ENCODE measurements at places on chromosomes 3 and 15. TPM values are rescaled to one million over a fixed set of nuclear protein-coding genes. Genes with fewer than 3 reads are reported as not detected.

RBSN gene
- 11.1 TPM for polyA plus RNA-seq

- H3K4me3 ChIP-seq, result no peak overlapping the region
- H3K27ac ChIP-seq, result no peak overlapping the region
- H3K27me3 ChIP-seq, result peaks cover 2% of the 10 kb centered on the region
- peaks cover 5% of the 10 kb centered on the region for H3K36me3 ChIP-seq
- H3K4me1 ChIP-seq, result peaks cover 42% of the 10 kb centered on the region
Measured at GRCh38 chr15:99719096-99719541, 14.1 kb downstream of the LYSMD4 start.

LTF gene
- polyA plus RNA-seq, result not detected

CCDC51 gene
- polyA plus RNA-seq, result 10.6 TPM

DNA sequence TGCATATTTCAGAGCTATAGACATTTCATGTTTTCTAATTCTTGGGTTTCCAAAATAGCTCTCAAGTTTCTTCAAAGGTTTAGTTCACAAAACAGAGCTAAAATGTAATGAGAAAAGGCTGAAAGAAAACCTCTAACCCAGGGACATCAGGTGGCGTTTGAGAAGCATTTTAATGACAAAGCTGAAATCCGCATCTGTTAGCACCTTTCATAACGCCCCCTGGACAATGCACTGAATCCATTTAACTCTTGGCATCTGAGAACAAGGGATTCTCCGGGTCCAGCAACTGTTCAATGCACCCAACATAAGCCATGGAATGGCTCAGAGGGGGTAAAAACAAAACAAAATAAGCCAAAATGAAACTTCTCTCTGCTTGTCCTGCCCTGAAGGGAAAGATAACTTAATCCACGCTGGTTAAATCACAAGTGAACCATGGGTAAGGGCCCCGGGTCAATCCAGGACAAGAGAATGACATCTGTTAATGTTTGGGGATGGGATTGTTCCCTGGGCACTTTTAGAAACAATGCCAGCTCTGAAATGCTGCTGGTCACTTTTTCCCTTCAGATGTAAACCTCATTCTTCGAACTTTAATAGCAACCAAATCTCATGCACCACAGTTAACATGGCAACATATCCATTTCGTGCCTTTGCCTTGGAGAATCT is 466.2 kb upstream of the ADAMTS9 start:
- DNase-seq, result no peak
- no peak overlapping the region for H3K4me3 ChIP-seq
- H3K4me1 ChIP-seq, result no peaks in the 10 kb centered on the region
- no peak overlapping the region for H3K27ac ChIP-seq
- no peaks in the 10 kb centered on the region for H3K27me3 ChIP-seq

DNA sequence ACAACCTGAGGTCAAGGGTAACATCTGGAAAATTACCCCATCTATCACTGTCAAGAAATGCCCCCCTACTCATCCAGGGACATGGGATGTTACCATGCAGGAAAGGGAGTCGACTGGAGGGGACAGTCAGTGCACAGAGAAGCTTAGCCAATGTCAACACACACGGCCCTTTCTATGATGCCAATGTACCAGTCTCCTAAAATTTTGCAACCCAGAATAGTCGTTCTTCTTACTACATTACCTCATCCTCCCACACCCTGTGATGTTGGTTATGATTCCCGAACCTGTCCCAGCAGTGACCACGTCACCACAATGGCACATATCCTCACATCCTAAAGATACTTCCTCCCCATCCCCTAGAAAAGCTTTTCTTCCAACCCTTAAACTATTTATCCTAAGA is 20.1 kb downstream of the TXNRD3 start:
- no peaks in the 10 kb centered on the region for H3K4me1 ChIP-seq
- no peaks in the 10 kb centered on the region for H3K36me3 ChIP-seq
- no peak overlapping the region for H3K4me3 ChIP-seq
- DNase-seq, result no peak
- H3K27me3 ChIP-seq, result peaks cover 1% of the 10 kb centered on the region
- H3K27ac ChIP-seq, result no peak overlapping the region

GRM2 gene
- polyA plus RNA-seq, result not detected

DNA sequence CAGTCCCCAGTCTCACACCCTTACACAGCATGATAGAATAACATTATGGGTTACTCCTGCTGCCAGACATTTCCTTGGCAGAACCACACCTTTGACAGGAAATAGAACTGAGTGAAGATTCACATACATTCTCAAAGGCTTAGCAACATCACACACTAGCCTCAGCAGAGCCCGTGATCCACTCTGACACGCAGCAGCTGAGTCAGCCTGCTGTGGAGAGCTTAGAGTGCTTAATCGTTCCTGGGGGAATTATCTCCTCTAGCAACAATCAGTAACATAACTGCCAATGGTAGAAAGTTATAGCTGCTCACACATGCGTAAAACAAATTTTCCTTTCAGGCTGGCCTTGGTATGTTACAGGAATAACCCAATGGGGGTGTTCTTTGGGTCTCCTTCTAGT is 382.1 kb downstream of the GAP43 start:
- no peak overlapping the region for H3K4me3 ChIP-seq
- no peaks in the 10 kb centered on the region for H3K4me1 ChIP-seq
- H3K27me3 ChIP-seq, result no peaks in the 10 kb centered on the region
- no peaks in the 10 kb centered on the region for H3K36me3 ChIP-seq
- no peak for DNase-seq

DNA sequence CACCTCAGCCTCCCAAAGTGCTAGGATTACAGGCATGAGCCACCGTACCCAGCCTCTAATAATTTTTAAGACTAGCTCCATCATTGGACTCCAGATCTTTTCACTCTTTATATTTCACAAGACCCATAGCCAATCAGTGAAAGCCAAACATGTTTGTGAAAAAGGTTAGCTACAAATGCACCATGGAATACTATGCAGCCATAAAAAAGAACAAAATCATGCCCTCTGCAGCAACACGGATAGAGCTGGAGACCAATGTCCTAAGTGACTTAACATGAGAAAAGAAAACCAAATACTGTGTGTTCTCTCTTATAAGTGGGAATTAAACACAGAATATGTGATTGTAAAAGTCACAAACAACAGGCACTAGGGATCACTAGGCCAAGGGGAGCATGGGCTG is 3.2 kb downstream of the SCAPER start:
- no peak for DNase-seq
- peaks cover 8% of the 10 kb centered on the region for H3K27me3 ChIP-seq
- no peak overlapping the region for H3K4me3 ChIP-seq

GRCh38 chr3:82084824-82085223 is 323.4 kb upstream of the GBE1 start:
- no peaks in the 10 kb centered on the region for H3K4me1 ChIP-seq
- no peak overlapping the region for H3K4me3 ChIP-seq
- no peak for DNase-seq
- H3K36me3 ChIP-seq, result no peaks in the 10 kb centered on the region
- H3K27ac ChIP-seq, result no peak overlapping the region

HTR3C gene
- polyA plus RNA-seq, result not detected

CCDC80 gene
- polyA plus RNA-seq, result 0.20 TPM

C3orf70 gene
- polyA plus RNA-seq, result not detected

ELL3 gene
- 0.78 TPM for polyA plus RNA-seq

GRCh38 chr15:40323953-40324937 is 753 bp downstream of the INAFM2 start:
- peak; percentile 37 for DNase-seq
- H3K4me1 ChIP-seq, result peaks cover 56% of the 10 kb centered on the region
- no peaks in the 10 kb centered on the region for H3K36me3 ChIP-seq
- peak overlapping the region; percentile 82 for H3K4me3 ChIP-seq

NTRK3 gene
- not detected for polyA plus RNA-seq

- DNase-seq, result no peak
- no peak overlapping the region for H3K4me3 ChIP-seq
- H3K36me3 ChIP-seq, result no peaks in the 10 kb centered on the region
- no peaks in the 10 kb centered on the region for H3K27me3 ChIP-seq
- no peaks in the 10 kb centered on the region for H3K4me1 ChIP-seq
- H3K27ac ChIP-seq, result no peak overlapping the region
Measured at GRCh38 chr15:62770111-62770660, 272.4 kb upstream of the TPM1 start.

DNA sequence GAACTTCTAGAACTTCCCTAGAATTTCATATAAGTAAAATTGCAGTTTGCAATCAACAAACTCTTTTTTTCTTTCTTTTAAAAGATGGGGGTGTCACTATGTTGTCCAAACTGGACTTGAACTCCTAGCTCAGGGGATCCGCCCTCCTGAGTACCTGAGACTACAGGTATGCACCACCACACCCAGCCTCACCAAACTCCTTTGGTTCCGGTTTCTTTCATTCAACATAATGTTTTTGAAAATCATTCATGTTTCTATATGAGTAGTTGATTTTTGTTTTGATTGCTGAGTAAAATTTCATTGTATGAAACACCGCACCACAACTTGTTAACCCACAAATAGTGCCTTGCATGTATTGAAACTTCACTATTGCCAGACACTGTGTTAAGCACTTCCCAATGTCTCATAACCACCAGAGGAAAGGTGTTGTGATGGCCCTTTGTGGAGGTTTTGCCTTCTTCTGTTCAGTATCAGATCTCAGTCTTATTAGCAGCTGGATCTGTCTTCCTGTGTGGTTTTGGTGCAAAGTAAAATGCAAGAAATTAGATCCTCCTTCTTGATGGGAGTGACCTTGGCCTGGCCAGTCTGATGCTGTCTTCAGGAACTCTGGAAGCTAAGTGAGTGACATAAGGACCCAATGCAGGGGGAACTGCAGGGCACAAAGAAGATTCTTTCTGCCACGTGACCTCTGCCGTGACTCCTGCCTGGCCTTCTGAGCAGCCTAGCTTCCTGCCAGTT is 78.8 kb upstream of the UBE2E1 start:
- no peak for DNase-seq
- H3K36me3 ChIP-seq, result no peaks in the 10 kb centered on the region
- peaks cover 14% of the 10 kb centered on the region for H3K4me1 ChIP-seq
- H3K27me3 ChIP-seq, result no peaks in the 10 kb centered on the region
- H3K4me3 ChIP-seq, result no peak overlapping the region
- no peak overlapping the region for H3K27ac ChIP-seq

DNA sequence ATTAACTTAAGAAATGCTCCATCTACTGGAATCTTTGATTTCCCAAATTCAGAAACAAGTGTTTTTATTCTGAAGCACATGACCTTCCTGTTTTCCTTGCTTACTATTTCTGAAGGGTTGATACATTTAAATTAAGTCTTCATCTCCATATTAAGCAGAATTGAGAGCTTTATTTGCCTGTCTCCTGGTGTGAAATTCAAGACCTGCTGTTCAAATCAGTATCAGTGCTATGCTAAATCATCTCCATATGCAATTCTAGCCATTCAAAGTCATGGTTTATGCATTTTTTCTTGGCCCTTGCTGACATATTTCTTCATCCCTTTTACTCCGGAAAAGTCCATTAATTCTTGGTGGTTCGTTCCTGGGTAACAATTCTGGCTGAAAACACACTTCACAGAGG is 195.4 kb downstream of the ATP8B4 start:
- peaks cover 7% of the 10 kb centered on the region for H3K4me1 ChIP-seq
- no peak overlapping the region for H3K4me3 ChIP-seq
- peaks cover 55% of the 10 kb centered on the region for H3K36me3 ChIP-seq
- no peak overlapping the region for H3K27ac ChIP-seq
- H3K27me3 ChIP-seq, result no peaks in the 10 kb centered on the region

DNA sequence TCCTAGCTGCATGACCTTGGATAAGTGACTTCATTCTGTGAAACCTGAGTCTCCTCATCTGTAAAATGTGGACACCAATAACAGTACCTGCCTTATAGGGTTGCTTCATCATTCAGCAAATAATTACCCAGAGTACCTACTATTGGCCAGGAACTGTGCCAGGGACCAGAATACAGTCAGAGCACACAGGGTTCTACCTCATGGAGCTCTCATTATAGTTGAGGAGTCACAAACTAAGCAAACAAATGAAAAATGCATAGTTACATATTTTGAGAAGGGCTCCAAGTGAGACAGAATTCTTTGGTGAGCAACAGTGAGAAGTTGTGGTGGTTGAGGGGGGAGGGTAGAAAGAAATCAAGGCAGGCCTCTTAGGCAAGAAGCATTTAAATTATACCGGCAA is 308.6 kb upstream of the WNT5A start:
- no peaks in the 10 kb centered on the region for H3K4me1 ChIP-seq
- H3K36me3 ChIP-seq, result no peaks in the 10 kb centered on the region
- no peaks in the 10 kb centered on the region for H3K27me3 ChIP-seq

- H3K27ac ChIP-seq, result no peak overlapping the region
- peaks cover 5% of the 10 kb centered on the region for H3K27me3 ChIP-seq
- no peaks in the 10 kb centered on the region for H3K36me3 ChIP-seq
- H3K4me1 ChIP-seq, result peaks cover 4% of the 10 kb centered on the region
- no peak for DNase-seq
- H3K4me3 ChIP-seq, result peak overlapping the region; percentile 53
Measured at GRCh38 chr3:134312072-134312872, 61.6 kb upstream of the RYK start.

DNA sequence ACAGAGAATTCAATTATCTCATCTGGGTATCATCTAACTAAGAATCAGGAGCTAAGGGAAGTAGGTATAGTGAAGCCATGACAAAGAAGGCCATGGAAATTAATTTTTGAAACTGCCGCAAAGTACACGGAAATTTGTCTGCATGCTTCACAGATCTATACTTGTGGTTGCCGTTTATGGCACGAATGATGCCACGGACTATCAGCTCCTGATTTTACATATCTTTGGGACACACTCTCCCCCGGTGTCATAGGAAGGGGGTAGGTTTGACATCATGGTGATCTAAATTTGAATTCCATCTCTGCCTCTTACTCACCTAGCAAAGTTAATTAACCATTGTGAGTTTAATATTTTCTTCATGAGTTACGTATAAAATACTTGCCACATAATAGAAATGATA is 14.0 kb downstream of the ARPP21 start:
- no peak overlapping the region for H3K27ac ChIP-seq
- H3K27me3 ChIP-seq, result peaks cover 1% of the 10 kb centered on the region
- no peak overlapping the region for H3K4me3 ChIP-seq
- no peaks in the 10 kb centered on the region for H3K4me1 ChIP-seq
- no peak for DNase-seq

DNA sequence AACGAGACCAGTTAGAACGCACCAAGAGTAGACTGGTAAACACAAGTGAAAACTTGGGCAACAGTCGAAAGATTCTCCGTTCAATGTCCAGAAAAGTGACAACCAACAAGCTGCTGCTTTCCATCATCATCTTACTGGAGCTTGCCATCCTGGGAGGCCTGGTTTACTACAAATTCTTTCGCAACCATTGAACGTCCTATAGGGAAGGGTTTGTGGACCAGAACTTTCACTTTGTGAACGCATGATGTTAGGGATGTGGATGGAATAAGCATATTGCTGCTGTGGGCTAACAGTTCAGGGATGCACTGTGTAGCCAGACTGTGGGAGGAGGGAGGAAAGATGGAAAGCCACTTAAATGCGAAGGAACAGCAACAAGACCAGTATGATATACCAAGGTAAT is 34.9 kb upstream of the TBC1D23 start:
- no peaks in the 10 kb centered on the region for H3K36me3 ChIP-seq
- peaks cover 4% of the 10 kb centered on the region for H3K4me1 ChIP-seq
- no peak overlapping the region for H3K4me3 ChIP-seq
- H3K27me3 ChIP-seq, result peaks cover 2% of the 10 kb centered on the region
- H3K27ac ChIP-seq, result no peak overlapping the region

DNA sequence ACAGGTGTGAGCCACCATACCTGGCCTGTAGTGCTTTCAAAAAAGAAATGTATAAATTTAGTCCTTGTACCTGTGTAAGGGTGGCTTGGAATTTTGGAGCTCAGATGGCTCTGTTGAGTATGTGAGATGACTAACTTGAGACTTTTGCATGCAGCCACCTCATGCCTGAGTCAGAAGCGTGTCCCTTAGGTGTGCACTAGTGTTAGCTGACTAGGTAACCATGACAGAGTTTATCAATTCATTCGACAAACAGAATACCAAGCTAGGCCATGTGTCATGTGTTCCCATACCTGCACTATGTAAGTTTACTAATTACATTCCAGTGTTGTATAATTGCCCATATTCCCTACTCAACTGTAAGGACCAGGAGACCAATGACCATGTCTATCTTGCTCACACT is 4.0 kb upstream of the ZNF639 start:
- H3K4me3 ChIP-seq, result no peak overlapping the region
- H3K36me3 ChIP-seq, result no peaks in the 10 kb centered on the region
- H3K27me3 ChIP-seq, result peaks cover 11% of the 10 kb centered on the region
- no peak overlapping the region for H3K27ac ChIP-seq
- H3K4me1 ChIP-seq, result peaks cover 25% of the 10 kb centered on the region

SLC38A3 gene
- polyA plus RNA-seq, result not detected
